ENCODE measurements at places on chromosomes 7 and 10.

GRCh38 chr7:159154243-159154642 is 9.6 kb upstream of the VIPR2 start:
- DNase-seq: no peak

DNA sequence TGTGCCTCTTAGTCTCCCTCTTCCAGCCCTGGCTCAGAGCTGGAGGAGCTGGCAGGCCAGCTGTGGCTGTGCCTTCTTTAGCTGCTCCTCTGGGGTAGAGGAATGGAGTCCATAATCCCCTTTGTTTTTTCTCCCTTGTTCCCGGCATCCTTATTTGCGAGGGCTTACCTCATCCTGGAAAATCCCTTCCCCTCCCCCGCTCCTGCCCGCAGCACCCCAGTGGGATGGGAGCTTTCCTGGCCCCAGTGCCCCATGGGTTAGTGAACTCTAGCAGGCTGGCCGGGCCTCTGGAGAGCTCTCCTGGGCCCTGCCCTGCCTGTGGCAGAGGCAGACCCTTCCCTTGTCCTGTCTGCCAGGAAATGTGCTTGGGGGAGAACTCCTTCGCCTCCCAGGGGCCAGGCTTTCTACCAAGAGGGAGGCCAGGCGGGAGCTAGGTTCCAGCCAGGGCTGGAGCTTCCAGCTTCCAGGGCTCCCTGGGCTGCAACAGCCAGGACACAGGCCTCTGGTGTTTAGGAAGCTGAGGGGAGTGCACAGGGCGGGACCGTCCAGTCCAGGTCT is 16.5 kb upstream of the TRIM8 start:
- no peak for DNase-seq

- no peak for DNase-seq
Measured at GRCh38 chr10:35182631-35183510, 56.2 kb downstream of the CREM start.

DNA sequence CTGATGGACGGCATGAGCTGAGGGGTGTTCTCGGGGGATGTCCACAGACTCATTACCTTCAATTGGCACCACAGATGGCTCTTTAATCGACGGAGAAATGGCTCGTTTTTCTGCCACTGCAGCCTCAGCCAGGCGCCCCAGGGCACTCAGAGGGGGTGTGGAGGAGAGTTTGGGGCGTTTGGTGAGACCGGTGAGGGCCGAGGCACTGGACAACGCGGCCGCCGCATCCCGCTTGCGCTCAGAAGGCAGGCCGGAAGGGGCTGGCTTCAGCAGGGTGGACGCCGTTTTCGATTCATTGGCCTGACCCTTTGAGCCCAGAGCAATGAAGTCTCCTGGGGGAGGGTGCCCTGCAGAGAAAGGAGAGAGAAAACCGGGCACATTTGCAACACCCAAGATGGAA is 1.3 kb downstream of the INTS1 start:
- DNase-seq: no peak

DNA sequence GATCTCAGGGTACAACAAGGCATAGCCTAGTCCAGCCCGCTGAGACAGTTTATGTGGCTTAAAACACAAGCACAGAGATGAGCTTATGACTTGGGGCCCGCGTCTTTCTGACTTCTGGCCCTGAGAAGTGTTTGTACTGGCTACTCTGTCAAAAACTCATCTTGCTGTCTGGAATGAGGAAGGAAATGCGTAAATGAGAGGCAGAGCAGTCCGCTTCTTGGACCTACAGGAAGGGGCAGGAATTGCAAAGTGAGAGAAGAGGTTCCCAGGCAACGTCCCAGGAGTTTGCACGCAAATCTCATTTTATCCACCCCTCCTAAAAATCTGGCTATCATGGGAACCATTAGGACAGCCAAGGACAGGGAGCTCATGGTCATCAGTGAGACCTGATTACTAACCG is 5.5 kb downstream of the ANXA11 start:
- DNase-seq: no peak

GRCh38 chr7:15215616-15216015 is 313.1 kb upstream of the DGKB start:
- no peak for DNase-seq

- no peak for DNase-seq
Measured at GRCh38 chr10:5550250-5550545, 25.4 kb downstream of the CALML3 start.

DNA sequence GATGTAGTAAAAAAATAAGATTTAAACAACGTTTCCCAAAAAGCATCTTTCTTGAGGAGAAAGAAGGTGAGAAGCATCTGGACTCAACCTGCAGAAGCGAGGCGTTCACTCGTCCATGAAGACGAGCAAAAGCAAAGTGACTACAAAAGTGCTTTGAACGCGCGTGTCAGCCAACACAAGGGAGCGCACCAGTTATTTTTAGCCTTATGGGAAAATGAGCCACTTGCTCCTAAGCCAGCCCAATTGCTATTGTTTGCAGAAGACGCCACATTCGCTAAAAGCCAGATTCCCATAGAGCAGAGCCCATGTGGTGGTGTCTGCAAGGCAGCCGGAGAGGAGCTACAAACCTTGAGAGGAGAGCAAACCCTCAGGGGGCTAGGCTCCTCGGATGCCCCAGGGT is 122.5 kb downstream of the FAM53B start:
- no peak for DNase-seq

GRCh38 chr10:21518149-21518640 is 7.3 kb downstream of the SKIDA1 start:
- no peak for DNase-seq

GRCh38 chr7:33716581-33717477 is 188.5 kb upstream of the BMPER start:
- DNase-seq: no peak

DNA sequence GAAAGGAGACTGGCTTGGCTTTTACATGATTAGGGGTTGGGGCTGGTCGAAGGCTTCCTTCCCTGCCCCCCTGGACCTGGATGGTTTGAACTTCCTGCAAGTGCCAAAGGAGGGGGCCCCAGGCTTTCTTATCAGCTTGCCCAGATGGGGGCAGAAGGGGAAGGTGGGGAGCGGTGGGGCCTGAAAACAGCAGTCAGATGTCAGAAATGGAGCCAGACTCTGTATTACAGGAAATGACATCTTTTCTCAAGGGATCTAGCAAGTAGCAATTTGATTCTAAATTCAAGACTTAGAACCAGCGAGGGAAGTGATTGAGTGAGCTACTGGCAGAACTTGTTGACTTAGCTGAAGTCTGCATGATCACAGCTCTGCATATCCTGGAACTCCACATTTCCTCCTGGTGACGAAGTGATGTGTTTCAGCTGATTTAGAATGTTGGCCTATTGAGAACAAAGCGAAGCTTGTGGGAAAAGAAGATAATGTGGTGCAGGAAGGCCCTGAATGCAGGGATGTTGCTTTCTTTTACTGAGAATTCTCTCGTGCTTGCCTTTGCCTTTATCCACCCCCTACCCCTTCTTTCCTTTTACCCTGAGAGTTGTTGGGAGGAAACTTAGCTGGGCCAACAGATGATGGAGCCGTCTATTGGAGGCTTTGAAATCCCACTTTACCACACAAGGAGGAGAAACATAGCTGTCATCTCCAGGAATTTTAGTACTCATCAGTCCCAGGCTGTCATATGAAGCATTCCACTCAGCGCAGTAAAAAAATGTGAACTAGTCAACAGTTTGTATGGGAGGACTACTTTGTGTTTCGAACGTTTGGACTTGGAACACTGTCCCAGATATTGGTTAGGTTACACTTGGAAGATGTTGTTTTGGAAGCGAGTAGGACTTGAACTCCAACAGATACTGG is 43.2 kb downstream of the CCNY start:
- no peak for DNase-seq

DNA sequence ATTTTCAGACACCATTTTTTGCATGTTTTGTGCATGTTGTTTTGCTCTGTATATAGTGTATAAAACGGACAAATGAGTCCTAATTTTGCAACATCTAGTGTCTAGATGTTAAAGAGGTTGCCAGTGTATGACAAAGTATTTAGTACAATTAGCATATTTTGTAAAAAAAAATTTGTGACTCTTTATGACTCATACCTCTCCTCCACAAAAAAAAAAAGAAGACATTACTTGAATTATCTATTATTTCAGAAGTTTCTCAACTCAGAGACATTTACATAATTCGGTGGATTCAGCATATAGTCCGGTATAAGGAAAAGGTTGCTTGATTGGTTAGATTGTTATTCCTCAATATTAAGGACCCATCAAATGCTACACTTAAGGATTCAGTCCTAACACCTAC is 26.0 kb downstream of the NUP42 start:
- no peak for DNase-seq

DNA sequence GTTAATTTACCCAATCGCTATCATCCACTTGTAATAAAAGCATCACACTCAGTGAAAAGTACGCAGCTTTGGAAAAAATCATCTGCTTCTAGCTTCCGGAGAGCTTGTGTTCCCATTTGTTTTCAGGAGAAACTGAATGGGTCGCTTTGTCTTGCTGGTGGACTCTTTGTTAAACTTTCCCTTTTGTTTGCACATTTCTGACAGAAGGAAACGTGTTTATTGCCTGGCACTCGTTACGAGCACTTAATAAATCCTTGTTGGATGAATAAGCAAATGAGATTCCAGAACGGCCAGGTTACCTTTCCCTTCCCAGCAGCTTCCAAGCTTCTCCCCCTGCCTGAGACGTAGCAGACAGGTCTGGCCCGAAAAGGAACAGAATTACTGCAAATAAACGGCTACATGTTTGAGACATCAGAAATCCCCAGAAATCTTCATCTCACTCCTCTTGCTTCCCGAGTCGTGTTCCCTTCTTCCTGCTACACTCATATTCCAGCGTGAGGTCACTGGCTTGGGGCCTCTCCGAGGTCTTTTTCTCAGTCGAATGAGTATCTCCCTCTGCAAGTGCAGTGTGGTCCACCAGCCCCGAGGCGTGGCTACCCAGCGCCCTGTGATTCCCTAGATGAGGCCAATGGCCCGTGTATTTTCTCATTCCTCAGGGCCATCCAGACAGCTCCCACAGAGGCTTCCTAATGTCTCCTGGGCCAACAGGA is 167.2 kb downstream of the FRMD4A start:
- DNase-seq: no peak

- no peak for DNase-seq
Measured at GRCh38 chr7:90599892-90600555, 3.9 kb downstream of the CDK14 start.

- no peak for DNase-seq
Measured at GRCh38 chr10:76881477-76882220, 756.0 kb downstream of the KCNMA1 start.

DNA sequence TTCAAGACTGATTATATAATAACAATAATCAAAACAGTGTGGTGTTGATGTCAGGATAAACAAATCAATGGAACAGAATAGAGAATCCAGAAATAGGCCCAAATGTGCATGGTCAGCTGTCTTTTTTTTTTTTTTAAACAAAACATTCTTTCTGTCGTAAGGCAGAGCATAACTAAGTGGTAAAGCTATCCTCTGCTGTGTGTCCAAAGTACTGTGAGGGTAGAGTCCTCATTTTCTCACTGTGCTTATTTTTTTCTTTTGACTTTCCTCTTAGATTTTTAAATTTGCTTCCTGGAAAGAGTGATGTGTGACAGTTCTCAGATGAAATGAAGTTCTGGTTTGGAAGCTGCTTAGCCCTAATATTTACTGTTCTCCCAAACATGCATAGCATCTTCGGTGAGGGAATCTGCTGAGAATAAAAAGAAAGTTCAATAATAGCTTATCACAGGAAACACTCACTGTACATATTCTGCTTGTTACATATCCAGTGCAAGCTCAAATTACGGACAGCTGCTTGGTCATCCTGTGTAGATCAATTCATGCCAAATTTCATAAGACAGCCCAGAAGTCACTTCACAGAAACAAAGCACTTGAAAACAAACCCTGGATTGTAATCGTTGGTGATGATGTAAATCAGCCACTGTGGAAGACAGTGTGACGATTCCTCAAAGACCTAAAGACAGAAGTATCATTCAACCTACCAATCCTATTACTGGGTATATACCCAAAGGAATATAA is 423.9 kb downstream of the NEBL start:
- DNase-seq: no peak

- no peak for DNase-seq
Measured at GRCh38 chr10:15859509-15859905, 800 bp downstream of the MINDY3 start.

GRCh38 chr7:5997210-5997808 is 11.5 kb downstream of the PMS2 start:
- no peak for DNase-seq

DNA sequence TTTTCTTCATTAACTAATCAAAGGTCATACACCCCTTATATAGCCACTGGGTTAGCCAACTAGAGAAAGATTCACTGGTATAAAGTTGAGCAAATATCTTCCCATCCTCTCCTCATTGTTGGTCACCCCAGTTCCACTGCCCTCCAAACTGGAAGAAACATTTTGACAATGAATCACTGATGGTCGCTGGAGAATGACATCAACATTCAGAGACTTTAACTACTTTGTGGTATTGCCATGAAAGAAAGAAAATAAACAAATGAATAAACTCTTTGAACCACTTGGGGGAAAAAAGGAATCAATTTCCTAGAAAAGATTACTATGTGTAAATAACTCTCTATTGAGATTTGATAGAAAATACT is 23.4 kb downstream of the HYCC1 start:
- DNase-seq: no peak

DNA sequence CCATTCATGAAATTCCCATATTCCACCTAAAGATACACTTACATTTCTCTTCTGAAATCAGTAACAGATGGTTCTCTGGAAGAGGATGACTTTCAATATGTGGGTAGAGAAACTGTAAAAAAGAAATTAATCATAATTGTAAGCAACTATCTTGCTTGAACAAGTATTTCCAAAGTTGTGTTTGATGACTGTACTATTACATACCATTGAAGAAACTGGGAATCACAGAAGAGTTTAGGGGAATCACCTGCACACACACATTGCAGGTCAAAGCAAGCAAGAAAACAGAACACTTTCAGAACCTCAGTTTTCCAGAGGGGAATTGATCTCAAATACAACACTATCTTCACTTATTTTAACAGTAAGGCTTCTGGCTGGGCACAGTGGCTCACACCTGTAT is 33.6 kb downstream of the GSAP start:
- DNase-seq: no peak

- no peak for DNase-seq
Measured at GRCh38 chr10:110151467-110151866, 55.9 kb upstream of the MXI1 start.

All from type B pancreatic cell (in vitro differentiated cells).